CD4-positive, alpha-beta T cell treated with Interleukin-17A for 1 hour (primary cell): ENCODE measurements at places on chromosomes 7 and 10.

DNA sequence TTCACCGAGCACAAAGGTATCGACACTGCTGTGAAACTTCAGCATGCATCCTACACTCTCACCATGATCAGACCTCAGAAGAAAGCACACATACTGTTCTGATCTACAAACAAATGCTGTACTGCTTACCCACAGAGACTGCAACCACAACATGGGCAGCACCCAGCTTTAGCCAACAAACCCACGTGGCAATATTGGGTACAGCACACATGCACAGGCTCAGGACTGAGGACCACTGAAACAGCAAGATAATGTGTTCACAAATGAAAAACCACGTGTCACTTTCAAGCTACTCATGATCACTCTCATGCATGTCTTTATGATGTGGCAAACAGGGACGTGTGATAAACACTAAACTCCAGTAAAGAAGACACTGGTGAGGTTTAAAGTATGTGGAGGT lies 119.3 kb upstream of the PTN start:
- no peak for DNase-seq

- no peak for DNase-seq
These were observed 78.2 kb upstream of the IFRD1 start for GRCh38 chr7:112372101-112372500.

DNA sequence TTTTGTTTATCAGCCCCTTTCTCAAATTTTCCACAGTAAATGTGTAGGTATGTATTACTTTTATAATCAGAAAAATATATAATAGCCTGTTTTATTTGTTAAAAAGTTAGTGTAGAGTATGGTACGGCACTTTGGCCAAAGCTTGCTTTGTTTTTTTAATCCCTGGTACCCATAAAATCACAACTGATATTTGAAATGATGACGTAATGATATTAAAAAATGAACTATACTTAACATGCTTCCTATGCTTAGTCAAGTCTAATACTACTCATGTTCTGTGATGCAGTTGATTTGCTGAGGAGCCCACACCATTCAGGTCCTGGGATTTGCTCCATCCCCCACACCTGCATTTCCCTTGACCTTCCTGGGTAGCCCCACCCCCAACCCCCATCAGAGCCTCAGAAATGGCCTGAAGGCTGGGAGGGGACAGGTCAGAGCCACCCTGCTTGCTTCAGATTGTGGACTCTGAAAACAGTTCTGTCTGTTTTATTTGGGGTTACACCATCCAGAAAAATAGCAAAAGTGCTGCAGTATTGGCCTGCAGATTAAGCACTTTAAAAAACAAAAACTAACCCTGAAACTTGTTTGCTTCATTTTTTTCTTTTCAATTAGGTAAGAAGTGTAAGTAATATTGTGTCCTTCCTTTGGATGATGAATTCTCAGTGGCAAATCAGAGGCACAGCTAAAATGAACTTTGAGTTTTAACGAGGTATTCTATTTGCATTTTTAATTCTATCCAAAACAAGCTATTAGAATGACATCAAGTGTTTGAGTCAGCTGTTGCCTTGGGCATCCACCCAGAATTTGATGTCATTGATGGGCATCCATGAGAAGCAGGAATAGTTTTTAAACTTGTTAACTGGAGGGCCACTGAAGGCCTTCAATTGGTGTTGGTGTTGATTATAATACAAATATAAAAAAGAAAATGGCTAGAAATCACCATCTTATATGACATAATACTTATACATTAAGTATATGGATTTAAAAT lies 23.3 kb downstream of the PLCE1 start:
- DNase-seq = no peak

DNA sequence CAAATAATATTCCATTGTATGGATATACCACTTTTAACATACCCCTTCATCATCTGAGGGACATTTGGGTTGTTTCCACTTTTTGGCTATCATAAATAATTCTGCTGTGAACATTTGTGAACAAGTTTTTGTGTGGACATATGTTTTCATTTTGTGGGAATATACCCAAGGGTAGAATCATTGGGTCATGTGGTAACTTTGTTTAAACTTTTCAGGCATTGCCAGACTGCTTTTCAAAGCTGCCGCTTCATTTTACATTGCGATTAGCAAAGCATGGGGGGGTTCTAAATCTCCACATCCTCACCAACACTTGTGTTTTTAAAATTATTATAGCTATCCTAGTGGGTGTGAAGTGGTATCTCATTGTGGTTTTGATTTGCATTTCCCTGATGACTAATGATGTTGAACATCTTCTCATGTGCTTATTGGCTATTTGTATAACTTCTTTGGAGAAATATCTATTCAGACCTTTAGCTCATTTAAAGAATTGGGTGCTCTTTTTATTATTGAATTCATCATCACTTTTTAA lies 8.4 kb upstream of the HHEX start:
- no peak for DNase-seq

DNA sequence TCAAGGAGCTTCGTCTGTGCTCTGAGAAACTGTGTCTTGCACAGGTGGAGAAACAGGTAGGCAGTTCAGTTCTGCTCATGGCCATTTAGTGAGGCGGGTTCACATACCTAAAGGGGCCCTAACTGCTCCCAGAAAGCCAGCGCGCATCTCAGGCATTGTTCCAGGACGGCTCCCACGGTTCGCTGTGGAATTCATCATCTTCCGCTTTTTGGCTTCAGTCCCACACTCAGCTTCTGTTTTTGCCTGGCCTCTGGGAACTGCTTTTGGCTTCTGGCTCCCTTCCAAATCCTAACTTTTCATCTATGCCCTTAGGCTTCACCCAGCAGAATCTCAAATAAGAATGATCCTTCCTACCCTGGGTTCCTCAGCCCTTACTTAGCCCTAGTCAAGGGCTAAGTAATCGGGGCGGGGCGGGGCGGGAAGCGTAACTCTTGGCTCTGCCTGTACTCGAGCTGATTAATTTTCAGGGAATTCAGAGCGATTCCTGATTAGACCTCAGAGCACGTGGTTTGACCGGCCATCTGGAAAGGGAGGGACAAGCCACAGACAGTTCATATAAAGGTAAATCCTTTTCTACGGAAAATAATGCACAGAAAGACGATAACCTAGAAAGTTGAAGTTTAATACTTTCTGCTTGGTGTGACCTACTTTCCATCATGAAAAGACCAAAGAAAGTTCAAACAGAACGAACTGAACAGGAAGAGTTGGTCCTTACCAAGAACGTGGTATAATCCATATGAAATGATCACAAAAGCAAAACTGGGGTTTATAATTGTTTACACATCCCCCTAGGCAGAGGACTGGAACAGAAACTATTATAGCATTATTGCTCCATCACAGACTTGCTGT lies 105.7 kb downstream of the ST8SIA6 start:
- DNase-seq = no peak

DNA sequence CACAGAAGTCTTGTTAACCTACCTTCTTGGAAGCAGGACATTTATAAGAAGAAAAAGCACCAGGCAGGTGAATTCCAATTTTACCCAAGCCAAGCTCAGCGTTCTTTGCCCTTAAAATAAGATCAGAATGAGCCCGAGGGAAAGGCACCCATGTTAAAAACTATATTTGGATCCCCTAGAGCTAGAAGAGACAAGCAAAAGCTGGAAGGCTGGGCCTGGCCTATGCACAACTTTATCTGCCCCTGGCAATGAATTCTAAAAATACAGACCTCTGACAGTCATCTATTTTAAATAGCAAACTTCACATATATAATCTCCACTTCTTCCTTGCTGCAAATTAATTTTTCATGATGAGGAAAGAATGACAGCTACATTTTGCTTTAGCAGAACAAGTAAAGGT lies 180.9 kb downstream of the FGFR2 start:
- DNase-seq = no peak

DNA sequence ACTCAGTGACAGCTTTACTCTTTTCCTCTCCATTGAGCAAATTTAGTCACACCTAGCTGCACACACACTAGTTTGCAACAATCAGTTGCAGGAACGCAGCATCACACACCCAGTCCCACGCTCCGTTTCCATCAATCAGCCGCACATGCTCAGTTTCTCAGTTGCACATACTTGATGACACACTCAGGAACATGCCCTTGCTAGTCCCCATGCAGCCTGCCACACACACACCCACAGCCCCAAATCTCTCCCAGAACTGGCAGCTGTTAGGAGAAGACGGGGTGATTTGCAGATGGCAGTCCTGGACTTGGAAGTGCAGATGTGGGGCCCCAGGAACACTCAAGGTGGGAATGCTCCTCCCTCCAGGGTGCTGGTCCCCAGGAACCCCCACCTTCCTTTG lies 7.7 kb downstream of the LBX1 start:
- DNase-seq = no peak

DNA sequence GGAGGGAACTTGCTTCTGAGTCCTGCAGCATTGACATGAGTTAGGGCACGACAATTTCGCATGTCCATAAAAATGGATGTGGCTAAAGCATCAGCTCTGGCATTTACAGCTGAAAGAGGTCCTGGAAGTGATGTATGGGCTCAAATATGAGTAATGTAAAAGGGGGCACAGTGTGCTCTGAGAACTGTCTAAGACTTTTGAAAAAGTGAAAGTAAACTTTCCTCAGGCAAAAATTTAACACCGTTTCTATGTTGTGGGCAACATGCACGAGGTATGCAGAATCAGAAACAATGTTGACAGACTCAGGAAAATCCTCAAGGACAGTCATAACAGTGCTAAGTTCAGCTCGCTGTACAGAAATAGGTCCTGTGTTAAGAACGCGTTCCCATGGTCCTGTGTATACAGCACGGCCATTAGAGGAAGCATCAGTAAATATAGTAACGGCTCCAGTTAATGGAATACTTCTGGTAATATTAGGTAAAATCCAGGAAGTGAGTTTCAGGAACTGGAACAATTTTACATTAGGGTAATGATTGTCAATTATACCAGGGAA lies 37.9 kb upstream of the AKR1C2 start:
- no peak for DNase-seq

DNA sequence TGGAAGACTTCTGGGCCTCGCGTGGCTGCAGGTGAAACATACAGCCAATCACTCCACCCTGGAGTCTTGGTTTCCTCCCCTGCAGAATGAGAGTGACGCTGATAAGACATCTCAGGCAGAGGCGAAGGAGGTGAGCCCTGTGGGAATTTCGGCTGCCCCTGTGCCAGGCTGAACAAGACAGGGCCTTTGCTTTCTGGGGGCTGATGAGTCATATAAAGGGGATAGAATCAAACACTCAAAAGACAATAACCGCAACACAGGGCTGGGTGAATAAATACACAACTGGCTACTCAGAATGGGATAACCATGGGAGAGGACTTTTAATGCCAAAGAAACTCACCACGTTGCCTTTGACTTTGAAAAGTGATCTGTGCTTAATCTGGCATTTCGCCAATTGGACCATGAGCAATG lies 143.8 kb downstream of the KCNMA1 start:
- no peak for DNase-seq

GRCh38 chr7:46357851-46358250 lies 436.8 kb upstream of the IGFBP3 start:
- no peak for DNase-seq

DNA sequence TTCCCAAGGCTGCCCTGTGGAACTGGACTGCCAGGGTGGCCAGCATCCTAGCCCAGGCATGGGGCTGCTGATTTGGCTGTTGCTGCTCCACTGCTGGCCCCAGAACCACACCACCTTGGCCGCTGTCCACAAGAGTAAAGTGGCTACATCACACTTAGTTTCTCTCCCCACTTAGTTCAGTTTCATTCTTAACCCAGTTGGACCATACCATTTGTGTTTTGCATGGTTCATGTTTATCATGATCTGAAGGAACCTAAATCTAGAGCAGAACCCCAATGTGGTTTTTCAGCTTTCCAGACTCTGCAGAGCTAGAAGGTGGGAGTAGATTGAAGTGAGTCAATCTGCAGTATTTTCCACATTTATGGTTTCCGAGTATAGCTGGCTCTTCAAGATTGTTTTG lies 32.8 kb downstream of the SDK1 start:
- DNase-seq = no peak

DNA sequence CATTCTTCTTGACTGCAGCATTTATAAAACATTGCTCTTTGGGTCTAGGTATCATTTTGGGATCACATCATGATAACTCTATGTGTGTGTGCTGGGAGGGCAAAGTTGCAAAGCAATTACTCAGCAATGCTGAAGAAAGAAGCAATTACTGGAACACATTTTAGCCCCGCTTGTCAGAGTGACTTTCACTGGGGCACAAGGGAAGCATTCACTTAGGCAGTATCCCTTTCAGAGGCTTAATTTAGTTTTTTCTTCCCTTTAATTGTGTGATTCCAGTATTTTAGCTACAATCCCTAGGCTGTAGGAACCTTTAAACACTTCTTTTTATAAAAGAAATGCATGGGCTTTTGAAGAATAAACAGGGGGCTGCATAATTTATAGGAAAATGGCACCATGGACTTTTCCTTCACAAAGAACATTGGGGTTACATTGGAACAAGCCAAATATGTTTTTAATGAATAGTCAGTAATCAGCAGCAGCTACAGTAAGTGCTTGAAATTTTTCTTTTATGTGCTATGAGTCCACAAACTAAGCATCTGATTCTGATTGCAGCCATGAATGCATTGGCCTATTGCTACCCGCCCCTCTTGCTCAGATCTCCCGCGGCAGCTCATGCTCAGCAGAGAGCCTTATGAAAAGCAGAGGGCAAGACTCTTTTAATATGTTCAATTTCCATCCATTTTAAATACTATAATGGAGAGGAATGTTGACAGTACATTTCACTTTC lies 51.2 kb upstream of the NXPH1 start:
- DNase-seq = no peak

GRCh38 chr7:66359656-66360211 lies 154.6 kb downstream of the TPST1 start:
- DNase-seq = no peak
